IPS DF 6.9 (cell line): ENCODE measurements at places on chromosomes 1 and 21.
A peak's percentile ranks its signal among the peaks of the same experiment; 100 is the strongest.

GRCh38 chr1:117679868-117680267 lies 74.0 kb downstream of the TENT5C start:
- DNase-seq, result no peak

- DNase-seq, result no peak
Measured at GRCh38 chr1:165900576-165901380, 73.4 kb downstream of the UCK2 start.

GRCh38 chr1:72324451-72324850 lies 42.1 kb upstream of the NEGR1 start:
- DNase-seq, result no peak

GRCh38 chr1:167605576-167605975 lies 24.5 kb upstream of the RCSD1 start:
- no peak for DNase-seq

- DNase-seq, result no peak
Measured at GRCh38 chr1:200112290-200112689, 84.8 kb downstream of the NR5A2 start.

DNA sequence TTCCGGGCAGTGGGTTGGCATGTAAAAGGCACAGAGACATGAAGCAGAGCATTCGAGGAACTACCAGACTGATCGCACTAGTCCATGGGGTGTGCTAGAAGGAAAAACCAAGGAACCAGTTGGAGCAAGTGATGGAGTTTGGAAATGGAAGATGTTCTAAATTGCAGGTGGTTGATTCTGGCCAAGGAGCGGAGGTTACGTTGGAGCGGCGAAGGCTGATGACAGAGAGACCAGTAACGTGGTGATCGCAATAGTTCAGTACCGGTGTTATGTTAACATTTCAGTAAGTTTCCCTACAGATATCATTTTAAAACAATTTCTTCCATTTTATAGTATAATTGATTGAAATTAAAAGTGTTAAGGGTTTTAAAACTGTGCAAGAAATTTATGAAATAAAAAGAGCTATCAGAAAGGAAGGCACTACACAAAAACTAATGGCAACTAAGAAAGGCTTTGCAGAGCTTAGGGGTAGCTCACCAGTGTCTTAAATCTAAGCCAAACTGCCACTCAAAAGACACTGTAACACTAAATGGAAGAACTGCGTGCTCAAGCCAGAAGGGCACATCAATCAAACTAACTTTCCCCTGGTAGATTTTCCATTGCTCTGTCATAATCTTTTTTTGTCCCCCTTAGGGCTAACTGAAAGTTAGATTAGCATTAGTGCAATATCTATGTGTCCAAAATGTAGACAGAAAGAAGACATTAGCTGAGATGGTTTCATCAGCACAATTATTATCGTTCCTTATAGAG lies 11.3 kb upstream of the HEATR1 start:
- no peak for DNase-seq

DNA sequence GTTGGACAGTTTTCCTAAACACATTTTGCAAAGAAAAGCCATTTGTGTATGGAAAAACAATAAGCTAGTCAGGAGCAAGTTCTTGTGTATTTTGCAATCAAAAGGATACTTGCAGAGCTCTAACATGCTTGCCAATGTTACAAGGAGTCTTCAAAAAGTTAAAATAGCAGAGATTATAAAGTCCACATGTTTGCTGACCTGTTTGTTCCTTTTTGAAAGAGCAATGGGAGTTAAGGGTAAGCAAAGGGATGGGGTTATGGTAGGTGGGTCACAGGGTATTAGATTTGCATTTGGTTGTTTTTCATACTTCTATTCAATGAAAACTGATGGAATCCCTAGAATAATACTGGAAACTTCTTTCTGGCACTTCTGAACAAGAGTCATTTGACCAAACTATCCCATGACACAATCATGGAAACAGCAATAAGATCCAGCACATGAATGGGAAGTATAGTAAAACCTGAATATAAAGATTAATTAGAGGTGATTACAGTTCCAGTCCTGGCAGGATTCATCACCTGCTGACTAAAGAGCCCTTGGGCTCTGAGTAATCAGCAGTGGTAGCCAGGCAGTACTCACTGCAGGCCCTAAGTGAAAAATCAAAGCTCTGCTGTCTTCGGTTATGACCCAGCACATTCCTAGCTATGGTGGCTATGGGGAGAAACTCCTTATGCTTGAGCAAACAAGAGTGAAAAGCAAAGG lies 27.1 kb upstream of the ZC3H11B start:
- no peak for DNase-seq

GRCh38 chr1:10475510-10475909 lies 760 bp downstream of the PEX14 start:
- DNase-seq, result no peak

DNA sequence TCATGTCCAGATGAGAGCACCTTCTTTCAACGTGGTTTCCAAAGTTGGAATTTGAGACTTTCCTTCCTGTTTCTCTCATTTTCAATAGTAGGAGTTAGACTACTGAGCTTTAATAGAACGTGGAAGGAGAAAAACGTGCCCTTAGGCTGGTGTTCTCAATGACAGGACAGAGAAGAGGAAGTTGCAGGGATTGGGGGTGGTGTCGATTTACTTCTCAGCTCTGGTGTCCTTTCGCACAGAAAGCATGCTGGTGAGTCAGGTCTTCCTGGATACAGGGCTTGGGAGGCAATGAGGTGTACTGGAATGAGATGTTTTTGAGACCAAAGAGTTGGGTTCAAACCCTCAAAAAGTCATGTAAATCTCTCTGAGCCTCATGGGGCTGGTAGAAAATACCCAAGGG lies 67.1 kb downstream of the HIVEP3 start:
- no peak for DNase-seq

DNA sequence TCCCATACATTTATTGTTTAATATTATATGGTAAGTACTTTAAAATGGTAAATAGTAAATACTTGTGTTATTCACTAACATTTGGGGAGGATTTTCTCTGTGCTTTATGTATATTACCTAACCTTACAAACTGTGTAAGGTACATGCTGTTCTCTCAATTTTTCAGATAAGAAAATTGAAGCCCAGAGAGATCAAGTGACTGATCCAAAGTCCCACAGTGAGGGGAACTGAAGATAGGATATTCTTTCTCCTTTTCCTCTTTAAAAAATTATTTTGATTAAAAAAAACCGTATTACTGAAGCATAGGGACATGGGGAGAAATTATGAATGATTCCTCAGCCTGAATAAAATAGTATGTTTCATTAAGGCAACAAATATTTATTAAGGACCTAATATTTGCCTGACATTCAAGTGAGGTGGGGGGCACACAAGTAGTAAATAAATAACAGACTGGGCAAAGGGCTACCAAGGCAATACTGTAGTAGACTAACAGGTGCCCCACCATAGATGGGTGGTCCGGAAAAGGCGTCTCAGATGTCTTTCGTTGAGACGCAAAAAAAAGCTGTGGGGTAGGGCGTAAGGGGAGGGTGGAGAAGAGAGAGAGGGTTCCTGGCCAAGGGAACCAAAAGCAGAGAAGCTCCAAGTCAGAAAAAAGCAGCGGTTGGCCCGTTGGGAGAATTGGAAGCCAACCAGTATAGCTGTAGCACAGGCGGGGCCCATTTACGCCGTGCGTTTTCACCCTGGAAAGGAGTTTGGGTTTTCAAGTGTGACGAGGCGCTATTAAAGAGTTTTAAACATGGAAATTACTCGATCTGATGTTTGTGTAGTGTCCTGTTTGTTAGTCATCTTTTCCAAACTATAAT lies 944 bp upstream of the AGO3 start:
- DNase-seq, result peak; percentile 18

DNA sequence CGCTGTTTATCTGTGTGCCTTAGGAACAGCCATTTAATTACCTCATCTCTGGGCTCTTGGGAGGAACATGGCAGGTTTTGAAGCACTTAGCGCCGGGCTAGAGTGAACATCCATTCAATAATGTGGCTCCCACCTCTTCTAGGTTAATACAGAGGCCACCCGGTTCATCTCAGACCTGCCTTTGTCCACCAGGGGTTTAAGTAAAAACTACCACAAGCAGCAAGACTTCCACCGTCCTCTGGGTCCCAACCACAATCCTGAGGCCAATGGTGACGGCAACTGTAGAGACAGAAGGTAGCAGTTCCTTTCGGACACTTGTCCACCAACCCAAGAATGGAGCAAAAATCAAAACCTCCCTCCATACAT lies 924 bp upstream of the DDOST start:
- no peak for DNase-seq

GRCh38 chr21:45105906-45106485 lies 31.6 kb downstream of the ADARB1 start:
- no peak for DNase-seq

DNA sequence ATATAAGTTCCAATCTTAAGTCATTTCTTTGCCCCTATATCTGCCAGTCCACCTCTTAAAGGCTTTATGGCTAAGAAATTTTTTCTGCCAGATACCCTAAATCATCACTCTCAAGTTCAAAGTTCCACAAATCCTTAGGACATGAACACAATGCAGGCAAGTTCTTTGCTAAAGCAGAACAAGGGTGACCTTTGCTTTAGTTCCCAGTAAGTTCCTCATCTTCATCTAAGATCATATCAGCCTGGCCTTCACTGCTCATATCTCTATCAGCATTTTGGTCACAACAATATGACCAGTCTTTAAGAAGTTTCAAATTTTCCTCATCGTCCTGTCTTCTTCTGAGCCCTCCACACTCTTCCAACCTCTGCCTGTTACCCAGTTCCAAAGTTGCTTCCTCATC lies 402.2 kb upstream of the RUNX1 start:
- no peak for DNase-seq

GRCh38 chr1:91400133-91400725 lies 4.4 kb downstream of the HFM1 start:
- DNase-seq, result peak; percentile 1

DNA sequence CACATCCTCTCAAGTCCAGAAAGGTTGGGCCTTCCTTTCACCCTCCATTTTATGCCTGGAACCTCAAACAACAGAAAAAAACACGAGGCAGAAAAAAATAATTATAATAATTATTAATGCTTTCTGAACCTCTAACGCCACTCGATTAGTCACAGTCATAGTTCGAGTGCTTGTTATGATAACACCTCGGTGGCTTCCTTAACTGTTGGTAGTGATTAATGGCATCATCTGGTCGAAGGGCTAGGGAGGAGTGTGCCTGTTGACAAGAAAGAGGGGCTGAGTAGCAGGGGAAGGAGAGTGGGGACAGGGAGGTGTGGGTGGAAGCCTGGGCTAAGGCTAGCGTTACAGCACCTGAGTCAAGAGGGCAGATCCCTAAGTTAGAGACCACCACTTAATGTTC lies 21.3 kb upstream of the IL10 start:
- no peak for DNase-seq

GRCh38 chr1:66624412-66625060 lies 90.6 kb downstream of the SGIP1 start:
- no peak for DNase-seq

DNA sequence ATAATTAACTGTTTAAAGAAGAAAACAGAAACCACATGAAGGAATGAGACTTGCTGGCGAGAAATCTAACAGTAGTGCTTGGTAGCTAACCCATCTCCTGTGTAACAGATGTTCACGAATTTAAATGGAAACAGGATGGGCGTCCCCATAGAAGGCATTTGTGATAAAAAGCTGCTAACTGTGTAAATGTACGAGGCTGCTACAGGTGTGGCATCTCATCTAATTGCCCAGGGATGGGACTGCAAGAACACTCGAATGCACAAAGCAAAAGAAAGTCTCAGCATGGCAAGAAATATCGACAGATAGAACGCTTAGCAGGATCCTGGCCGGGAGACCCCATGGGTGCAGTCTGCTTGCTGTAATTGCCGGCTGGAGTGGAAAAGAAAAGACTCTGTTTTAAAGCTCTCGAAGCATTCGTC lies 112.7 kb downstream of the RUNX1 start:
- DNase-seq, result no peak

DNA sequence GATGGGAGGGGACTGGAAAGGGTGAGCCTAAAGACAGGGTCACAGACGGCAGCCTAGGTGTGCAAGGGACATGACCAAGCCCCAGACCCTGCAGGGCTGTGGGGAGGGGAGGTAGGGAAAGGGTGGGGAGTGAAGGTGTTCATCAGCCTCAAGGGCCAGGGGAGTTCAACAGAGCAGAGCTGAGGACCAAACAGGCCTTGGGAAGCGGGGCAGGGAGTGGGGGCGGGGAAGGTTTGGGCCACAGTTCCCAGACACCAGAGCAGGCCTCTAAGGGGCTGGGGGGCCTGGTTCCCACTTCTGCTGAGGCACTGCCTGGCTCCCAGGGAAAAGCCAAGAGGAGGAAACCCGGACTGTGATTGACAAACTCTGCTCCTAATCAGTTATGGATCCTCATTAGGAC lies 456.3 kb downstream of the MATN1 start:
- no peak for DNase-seq

DNA sequence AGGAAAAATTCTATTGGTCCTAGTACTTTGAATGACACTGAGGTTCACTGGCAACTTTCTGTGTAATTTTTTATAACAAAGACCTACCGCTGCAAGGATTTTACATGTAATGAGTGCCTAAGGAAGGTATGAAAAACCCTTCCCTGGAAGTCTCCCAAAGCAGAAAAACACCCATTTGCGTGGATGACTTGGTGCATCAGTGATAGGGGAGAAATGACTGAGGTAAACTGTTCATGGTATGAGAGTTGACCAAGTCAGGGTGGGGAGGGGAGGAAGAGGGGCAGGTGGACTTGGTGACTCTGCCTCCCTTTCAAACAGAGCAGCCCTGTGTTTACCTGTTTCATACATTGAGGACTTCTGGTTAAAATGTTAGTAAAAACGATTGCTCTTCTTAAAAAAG lies 78.8 kb upstream of the IPO9 start:
- no peak for DNase-seq

- DNase-seq, result no peak
Measured at GRCh38 chr1:77282187-77282865, 507 bp downstream of the AK5 start.

DNA sequence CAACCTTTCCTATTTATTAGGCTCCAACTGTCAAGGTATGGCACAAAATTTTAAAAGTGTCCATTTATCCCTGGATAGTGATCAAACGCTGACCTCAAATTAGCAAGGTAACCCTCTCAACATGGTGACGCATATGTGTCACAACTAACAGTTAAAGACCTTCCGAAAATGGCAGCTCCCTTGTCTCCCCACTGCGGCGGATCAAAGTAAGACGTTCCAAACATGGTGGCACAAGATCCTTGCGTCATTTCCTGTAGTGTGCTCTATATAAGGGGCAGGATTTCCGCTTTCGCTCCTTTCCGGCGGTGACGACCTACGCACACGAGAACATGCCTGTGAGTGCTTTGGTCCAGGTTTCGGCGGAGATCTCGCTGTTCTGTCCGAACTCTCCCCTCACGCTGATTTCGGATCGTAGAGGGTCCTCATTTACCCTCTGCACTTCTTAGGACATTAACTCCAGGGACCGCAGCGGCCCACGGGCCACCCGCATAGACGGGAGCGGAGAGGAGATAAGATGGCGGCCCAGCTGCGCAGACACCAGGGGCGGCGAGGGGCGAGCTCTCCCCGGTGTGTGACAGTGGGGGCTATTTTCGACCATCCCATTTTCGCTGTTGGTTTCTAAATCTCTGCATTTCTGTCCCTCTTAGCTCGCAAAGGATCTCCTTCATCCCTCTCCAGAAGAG lies at the start of gene RPS27:
RPS27 (plus strand) TSS at position 295 of the 683 bp plus-strand sequence; CDS start at position 330, 35 bp downstream.
- DNase-seq, result peak; percentile 95
